ENCODE measurements at places on chromosomes 7 and 10. TPM values are rescaled to one million over a fixed set of nuclear protein-coding genes. Genes with fewer than 3 reads are reported as not detected.

- no peaks in the 10 kb centered on the region for H3K36me3 ChIP-seq
- DNase-seq = no peak
- H3K27me3 ChIP-seq = no peaks in the 10 kb centered on the region
- H3K4me3 ChIP-seq = no peak overlapping the region
- no peaks in the 10 kb centered on the region for H3K4me1 ChIP-seq
- H3K27ac ChIP-seq = no peak overlapping the region
Observed at GRCh38 chr10:55400075-55400849, 599.2 kb upstream of the PCDH15 start.

GRCh38 chr7:96135241-96135640, 186.7 kb downstream of the SLC25A13 start:
- H3K27me3 ChIP-seq = no peaks in the 10 kb centered on the region
- H3K4me1 ChIP-seq = no peaks in the 10 kb centered on the region
- DNase-seq = no peak
- peaks cover 43% of the 10 kb centered on the region for H3K36me3 ChIP-seq
- no peak overlapping the region for H3K4me3 ChIP-seq

Gene HYAL4
- not detected for polyA plus RNA-seq

DNA sequence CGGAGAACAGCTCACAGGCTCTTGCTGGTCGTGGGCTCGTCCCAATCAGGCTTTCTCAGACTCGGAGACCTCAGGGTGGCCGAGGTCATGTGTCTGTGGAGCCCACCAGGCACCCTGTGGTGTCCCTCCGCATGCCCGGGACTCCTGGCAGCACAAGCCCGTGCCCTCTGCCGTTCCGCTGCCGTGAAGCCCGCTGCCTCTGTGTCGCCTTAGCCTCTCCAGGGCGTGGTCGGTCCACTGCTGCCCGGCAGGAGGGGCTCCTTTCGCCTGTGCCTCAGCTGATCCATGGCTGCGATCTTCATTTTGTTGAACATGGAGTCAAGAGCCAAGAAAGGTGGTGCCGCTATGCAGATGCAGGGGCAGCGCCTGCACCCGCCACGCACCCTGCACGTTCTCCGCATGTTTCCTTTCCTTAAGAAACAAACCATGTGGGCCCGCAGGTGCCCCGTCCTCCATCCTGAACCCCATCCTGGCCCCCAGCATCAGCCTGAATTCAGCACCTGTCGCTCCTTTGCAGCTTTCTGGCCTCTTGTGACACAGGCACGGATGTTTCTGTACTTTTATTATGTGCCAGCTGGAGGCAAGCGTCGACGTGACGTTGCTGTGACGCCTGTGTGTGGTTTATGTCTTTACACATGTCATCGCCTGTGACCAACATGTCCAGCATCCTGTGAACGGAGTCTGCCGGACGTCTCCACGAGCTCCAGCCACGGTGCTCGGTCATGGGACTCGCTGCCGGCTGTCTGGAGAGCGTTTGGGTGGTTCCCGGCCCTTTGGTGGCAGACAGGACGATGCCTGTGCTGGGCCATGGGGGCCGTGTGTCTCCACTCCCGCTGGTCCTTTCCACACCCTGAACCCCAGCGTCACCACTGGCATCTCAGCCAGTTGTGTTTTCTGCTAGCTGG, 69.9 kb downstream of the NKX6-2 start:
- H3K36me3 ChIP-seq = peaks cover 14% of the 10 kb centered on the region
- H3K4me1 ChIP-seq = no peaks in the 10 kb centered on the region
- no peak overlapping the region for H3K4me3 ChIP-seq
- H3K27me3 ChIP-seq = no peaks in the 10 kb centered on the region
- no peak for DNase-seq
- no peak overlapping the region for H3K27ac ChIP-seq

Gene HHEX
- polyA plus RNA-seq = 0.09 TPM

Gene AGMO
- not detected for polyA plus RNA-seq

- no peaks in the 10 kb centered on the region for H3K36me3 ChIP-seq
- H3K4me1 ChIP-seq = no peaks in the 10 kb centered on the region
- peaks cover 9% of the 10 kb centered on the region for H3K27me3 ChIP-seq
- no peak overlapping the region for H3K27ac ChIP-seq
- DNase-seq = no peak
Observed at GRCh38 chr7:142131439-142132185, 20.1 kb downstream of the MGAM2 start.

- no peaks in the 10 kb centered on the region for H3K4me1 ChIP-seq
- no peak for DNase-seq
- no peak overlapping the region for H3K27ac ChIP-seq
- H3K36me3 ChIP-seq = no peaks in the 10 kb centered on the region
Observed at GRCh38 chr10:92530891-92531535, 42.9 kb downstream of the IDE start.

DNA sequence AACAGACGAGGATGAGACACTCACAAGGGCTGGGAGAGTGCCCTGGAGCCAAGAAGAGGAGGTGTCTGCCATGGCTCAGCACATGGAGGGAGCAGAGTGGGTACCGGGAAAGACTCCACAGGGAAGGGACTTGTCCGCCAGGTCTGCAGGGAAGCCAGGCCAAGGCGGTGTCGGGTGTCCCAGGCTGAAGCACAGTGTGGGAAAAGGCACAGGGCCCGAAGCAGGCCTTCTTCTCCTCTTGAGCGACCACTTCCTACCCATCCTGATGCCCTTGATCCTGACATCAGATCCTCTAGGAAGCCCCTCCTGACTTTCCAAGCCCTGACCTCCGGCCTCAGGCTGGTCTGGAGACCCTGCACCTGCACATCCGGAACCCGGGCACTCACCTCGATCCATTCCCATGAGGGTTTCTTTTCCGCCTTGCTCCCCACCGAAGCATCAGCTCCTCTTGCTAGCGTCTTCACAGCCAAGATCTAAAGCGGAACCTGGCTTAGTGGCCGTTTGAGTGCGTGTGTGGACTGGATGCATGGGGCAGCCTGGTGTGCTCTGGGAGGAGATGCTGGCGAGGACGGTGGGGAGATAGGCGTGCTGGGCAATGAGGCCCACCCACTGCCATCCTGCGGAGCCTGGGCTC, 8.5 kb downstream of the CALML3 start:
- H3K4me1 ChIP-seq = no peaks in the 10 kb centered on the region
- H3K27ac ChIP-seq = no peak overlapping the region
- no peaks in the 10 kb centered on the region for H3K36me3 ChIP-seq
- H3K27me3 ChIP-seq = no peaks in the 10 kb centered on the region
- H3K4me3 ChIP-seq = no peak overlapping the region
- DNase-seq = peak; percentile 34

Gene OR2A12
- polyA plus RNA-seq = not detected

- H3K27me3 ChIP-seq = no peaks in the 10 kb centered on the region
- no peaks in the 10 kb centered on the region for H3K36me3 ChIP-seq
- no peak for DNase-seq
- H3K27ac ChIP-seq = no peak overlapping the region
Observed at GRCh38 chr10:24916365-24916764, 36.0 kb downstream of the PRTFDC1 start.

Gene HOXA1
- not detected for polyA plus RNA-seq

- no peak overlapping the region for H3K27ac ChIP-seq
- peaks cover 19% of the 10 kb centered on the region for H3K27me3 ChIP-seq
- DNase-seq = no peak
- no peaks in the 10 kb centered on the region for H3K36me3 ChIP-seq
- no peaks in the 10 kb centered on the region for H3K4me1 ChIP-seq
Observed at GRCh38 chr10:120506674-120507073, 49.6 kb downstream of the PLPP4 start.

Gene HKDC1
- polyA plus RNA-seq = 1.1 TPM

GRCh38 chr10:129683920-129684319, 216.9 kb downstream of the MGMT start:
- H3K36me3 ChIP-seq = peaks cover 9% of the 10 kb centered on the region
- no peaks in the 10 kb centered on the region for H3K4me1 ChIP-seq
- H3K27ac ChIP-seq = no peak overlapping the region
- no peak for DNase-seq
- no peak overlapping the region for H3K4me3 ChIP-seq
- H3K27me3 ChIP-seq = no peaks in the 10 kb centered on the region

Gene PNLIPRP1
- not detected for polyA plus RNA-seq

DNA sequence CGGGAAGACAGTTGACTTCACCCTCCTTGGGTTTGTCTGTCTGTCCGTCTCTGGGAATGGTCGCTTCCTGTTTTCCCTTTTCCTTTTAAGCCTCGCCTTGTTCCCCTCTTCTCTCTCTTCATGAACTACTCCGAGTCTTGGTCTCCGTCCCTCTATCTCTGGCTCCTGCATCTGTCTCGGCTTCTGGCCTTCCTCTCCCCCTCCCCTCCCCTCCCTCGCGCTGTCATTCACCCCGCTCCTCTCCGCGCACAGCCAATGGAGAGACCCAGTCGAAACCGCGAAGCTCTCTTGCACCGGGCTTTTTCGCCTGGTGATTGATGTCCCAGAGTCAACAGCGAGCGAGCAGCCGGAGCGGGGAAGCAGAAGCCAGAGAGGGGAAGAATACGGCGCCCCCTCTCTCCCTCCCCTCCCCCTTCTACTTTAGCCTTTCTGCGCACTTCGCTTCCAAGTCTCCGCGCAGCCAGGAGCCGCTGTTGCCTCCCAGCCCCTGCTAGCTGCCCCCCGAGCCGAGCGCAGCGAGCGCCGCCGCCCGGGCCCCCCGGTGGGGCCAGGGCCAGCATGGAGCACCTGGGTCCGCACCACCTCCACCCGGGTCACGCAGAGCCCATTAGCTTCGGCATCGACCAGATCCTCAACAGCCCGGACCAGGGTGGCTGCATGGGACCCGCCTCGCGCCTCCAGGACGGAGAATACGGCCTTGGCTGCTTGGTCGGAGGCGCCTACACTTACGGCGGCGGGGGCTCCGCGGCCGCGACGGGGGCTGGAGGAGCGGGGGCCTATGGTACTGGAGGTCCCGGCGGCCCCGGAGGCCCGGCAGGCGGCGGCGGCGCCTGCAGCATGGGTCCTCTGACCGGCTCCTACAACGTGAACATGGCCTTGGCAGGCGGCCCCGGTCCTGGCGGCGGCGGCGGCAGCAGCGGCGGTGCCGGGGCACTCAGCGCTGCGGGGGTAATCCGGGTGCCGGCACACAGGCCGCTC, at the start of gene TLX1:
Gene TLX1 (plus strand): TSS at position 317 of the 978 bp plus-strand sequence. CDS start 242 bp downstream, at position 559.
- no peaks in the 10 kb centered on the region for H3K36me3 ChIP-seq
- peak within 1 kb of the TSS; percentile 60 for H3K4me3 ChIP-seq
- H3K27ac ChIP-seq = no peak within 1 kb of the TSS
- peaks cover 34% of the 10 kb centered on the region for H3K4me1 ChIP-seq
- DNase-seq = no peak

- H3K4me1 ChIP-seq = no peaks in the 10 kb centered on the region
- no peak overlapping the region for H3K27ac ChIP-seq
- no peaks in the 10 kb centered on the region for H3K27me3 ChIP-seq
- no peak overlapping the region for H3K4me3 ChIP-seq
- no peaks in the 10 kb centered on the region for H3K36me3 ChIP-seq
Observed at GRCh38 chr7:30549931-30550493, 44.7 kb upstream of the GARS1 start.

Gene PLAU
- polyA plus RNA-seq = not detected

DNA sequence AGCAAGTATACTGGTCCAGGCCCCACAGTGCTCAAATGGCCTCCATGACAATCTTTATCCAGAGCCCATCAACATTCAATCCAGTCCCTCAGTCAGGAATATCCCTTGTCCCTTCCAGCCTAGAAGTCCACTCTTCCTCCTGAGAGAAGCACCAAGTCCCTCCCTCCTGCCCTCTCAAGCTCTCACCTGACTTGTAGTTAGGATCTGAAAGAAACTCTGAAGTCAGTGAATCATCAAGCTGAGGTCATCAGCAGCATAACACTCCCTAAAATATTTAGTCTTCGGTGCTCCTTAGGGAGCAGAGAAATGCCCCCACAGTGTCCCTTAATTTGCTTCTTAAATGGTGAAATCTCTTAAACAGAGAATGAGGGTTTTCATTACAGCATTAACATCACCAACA, 31.0 kb downstream of the GRM8 start:
- no peak overlapping the region for H3K4me3 ChIP-seq
- H3K36me3 ChIP-seq = no peaks in the 10 kb centered on the region
- H3K4me1 ChIP-seq = no peaks in the 10 kb centered on the region
- DNase-seq = no peak
- peaks cover 21% of the 10 kb centered on the region for H3K27me3 ChIP-seq

DNA sequence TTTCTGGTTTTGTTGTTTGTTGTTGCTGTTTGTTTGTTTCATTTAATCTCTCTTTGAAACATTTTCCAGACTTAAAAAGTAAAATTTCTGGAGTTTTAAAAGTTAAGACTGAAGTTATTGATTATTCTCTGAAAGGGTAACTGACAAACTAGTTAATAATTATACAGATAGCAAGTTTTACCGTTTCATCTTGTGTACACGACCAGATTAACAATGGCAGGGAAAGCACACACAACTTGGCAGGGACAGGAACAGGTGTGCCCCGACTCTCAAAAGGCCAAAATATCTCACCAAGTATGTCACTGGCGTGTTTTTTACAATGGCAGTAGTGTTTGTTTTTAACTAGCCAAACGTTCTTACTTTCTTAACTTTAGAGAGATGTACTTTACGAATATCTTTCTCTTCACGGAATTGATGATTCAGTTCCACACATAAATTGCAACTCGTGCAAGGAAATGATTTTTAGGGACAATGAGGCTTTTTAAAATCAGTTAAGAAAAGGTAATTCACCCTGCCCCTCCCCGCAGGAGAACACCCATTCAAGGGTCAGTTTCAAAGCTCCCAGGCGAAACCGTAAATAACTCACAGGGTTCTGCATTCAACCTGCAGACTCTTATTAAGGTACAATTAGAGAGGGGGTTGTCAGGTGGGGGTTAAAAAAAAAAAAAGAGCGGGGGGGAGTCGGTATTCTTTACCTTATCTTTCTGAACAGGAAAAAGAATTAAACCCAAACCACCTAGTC, 3.5 kb downstream of the CTBP2 start:
- H3K27ac ChIP-seq = no peak overlapping the region
- peaks cover 63% of the 10 kb centered on the region for H3K27me3 ChIP-seq
- peaks cover 3% of the 10 kb centered on the region for H3K4me1 ChIP-seq

GRCh38 chr10:10551596-10552301, 465.9 kb upstream of the CELF2 start:
- H3K27me3 ChIP-seq = peaks cover 10% of the 10 kb centered on the region
- no peaks in the 10 kb centered on the region for H3K4me1 ChIP-seq
- H3K36me3 ChIP-seq = no peaks in the 10 kb centered on the region
- no peak for DNase-seq

- no peaks in the 10 kb centered on the region for H3K27me3 ChIP-seq
- H3K36me3 ChIP-seq = no peaks in the 10 kb centered on the region
- DNase-seq = no peak
- no peak overlapping the region for H3K4me3 ChIP-seq
- no peaks in the 10 kb centered on the region for H3K4me1 ChIP-seq
Observed at GRCh38 chr7:153476166-153476565, 576.0 kb upstream of the DPP6 start.

Gene ZNF503
- not detected for polyA plus RNA-seq

GRCh38 chr10:18094332-18094731, 45.9 kb upstream of the CACNB2 start:
- no peak for DNase-seq
- H3K4me3 ChIP-seq = no peak overlapping the region
- no peak overlapping the region for H3K27ac ChIP-seq
- no peaks in the 10 kb centered on the region for H3K4me1 ChIP-seq
- no peaks in the 10 kb centered on the region for H3K36me3 ChIP-seq
